Islet precursor cell (in vitro differentiated cells): ENCODE measurements at places on chromosomes 5 and 9.

DNA sequence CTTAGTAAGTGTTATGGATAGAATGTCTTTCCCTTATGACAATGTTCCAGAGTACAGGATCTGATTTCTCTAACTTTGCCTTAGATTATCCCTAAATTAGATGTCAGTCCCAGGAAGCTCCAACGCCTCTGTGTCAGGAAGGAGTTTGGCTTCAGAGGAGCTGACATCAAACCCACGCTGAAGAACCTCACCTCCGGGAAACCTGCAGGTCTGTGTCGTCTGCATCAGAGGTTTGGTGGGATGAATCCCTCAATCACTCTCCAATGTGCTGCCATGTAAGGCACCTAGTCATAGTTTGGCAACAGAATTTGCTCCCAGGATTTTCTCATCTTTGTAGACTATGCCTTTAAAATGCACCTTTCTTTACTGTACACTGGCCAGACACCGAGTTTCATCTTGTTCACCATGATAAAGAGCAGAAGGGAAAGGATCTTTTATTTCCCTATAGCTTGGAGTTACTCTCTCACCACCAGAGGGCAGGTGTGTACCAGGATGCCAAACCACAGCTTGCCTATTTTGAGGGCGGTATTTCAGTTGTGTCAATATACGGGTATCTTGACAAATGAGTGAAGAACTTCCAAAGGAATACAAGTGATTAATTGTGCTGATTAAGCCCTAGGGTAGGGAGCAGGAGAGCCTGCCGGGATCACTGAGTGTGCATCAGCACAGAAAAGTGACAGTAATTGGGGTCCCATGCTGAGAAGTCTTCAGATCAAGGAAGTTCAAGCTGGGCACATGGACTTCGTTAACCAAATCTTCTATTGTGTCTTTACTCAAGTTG lies 23.4 kb downstream of the MINAR2 start:
- no peak for DNase-seq

- DNase-seq = peak; percentile 60
Measured at GRCh38 chr5:80083101-80083890, 48.1 kb downstream of the THBS4 start.

GRCh38 chr5:74082512-74083055 lies 456.6 kb downstream of the ARHGEF28 start:
- DNase-seq = no peak

- DNase-seq = peak; percentile 93
Measured at GRCh38 chr5:35202319-35203111, 27.8 kb downstream of the PRLR start.

DNA sequence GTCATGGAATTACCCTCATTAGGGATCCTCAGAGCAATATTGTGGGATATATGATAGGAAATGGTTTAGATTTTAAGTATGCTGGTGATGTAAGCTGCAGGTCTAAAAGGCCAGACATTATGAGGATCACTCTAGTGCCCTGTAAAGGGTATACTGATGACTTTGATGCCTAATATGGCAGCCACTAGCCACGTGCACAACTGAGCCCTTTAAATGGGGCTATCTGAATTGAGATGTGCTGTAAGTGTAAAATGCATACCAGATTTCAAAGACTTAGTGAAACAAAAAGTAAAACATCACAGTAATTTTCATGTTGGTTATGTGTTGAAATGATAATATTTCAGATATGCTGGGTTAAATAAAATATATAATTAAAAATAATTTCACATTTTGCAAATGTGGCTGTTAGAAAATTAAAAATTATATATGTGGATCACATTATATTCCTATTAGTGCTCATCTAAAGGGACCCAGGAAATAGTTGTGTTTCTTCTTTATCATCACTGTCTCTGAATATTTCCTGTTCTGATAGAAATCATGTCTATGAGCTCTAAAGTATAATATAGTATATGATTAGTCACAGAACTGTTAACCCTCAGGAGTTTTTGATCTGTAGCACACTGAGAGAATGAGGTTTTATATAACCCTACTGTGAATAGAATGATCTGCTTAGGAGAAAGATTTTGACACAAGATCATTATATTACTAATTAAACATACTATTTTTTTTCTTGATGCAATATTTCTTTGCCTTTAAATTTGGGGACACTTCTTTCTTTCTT lies 50.1 kb downstream of the OSTF1 start:
- DNase-seq = no peak
